ENCODE measurements at places on chromosomes 6 and 20. TPM values are rescaled to one million over a fixed set of nuclear protein-coding genes. Genes with fewer than 3 reads are reported as not detected.
A peak's percentile ranks its signal among the peaks of the same experiment; 100 is the strongest.

Gene YWHAB
- total RNA-seq, result 203 TPM

DNA sequence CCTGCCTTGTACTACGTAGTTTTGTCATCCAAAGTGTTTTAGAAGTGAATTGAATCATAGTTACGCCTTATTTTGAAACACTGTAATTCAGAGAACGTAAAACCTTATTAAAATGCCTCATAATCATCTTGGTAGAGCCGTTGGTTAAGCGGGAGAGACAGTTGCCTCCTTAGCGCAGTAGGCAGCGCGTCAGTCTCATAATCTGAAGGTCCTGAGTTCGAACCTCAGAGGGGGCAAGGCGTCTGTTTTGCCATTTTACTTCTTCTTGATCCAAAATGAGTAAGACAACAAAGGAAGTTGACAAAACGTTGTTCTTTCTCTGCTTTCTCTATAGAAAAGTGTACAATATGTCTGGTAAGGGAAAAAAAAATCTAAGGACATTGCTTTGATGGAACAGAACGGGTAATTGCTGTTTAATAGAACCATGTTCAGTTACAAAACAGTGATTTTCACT, 20.7 kb upstream of the TRIM27 start:
- DNase-seq, result no peak

DNA sequence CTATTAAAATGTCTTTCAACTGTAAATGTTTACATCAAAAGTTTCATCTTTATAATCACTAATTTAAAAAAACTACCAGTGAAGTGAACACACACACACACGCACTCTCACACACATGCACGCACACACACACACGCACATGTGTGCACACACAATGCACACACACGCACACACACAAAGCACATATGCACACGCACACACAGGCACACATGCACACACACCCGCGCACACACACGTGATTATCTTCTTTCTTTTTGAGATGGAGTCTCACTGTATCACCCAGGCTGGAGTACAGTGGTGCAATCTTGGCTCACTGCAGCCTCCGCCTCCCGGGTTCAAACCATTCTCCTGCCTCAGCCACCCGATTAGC, 80.0 kb upstream of the FRMD1 start:
- DNase-seq, result no peak

GRCh38 chr6:72622094-72622940, 453 bp downstream of the KCNQ5 start:
- peak; percentile 88 for DNase-seq

Gene TBPL1
- 29.7 TPM for total RNA-seq

GRCh38 chr6:54519161-54519560, 210.9 kb downstream of the TINAG start:
- no peak for DNase-seq

- no peak for DNase-seq
Observed at GRCh38 chr20:57291003-57291402, 24.6 kb upstream of the BMP7 start.

Gene CPNE5
- total RNA-seq, result not detected

DNA sequence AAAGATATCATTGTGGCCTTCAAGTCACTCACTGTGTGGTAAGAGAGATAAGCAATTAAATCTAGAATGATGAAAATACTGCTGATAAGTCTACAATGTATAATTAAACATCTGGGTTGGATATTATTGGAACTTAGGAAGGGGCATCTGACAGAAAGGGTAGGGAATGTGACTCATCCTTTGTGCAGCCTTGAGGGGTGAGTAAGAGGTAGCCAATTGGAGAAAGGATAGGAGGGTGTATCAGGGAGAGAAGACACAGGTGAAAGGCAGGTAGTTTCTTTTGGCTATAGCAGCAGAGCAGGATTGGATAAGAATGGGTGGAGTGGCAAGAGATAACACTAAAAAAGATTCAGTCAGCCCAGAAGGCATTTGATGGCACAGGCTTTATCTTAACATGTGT, 182.0 kb downstream of the COL21A1 start:
- no peak for DNase-seq

- DNase-seq, result no peak
Observed at GRCh38 chr20:43821795-43822194, 92.9 kb upstream of the TOX2 start.

GRCh38 chr20:19975901-19976300, 41.3 kb upstream of the NAA20 start:
- DNase-seq, result no peak

DNA sequence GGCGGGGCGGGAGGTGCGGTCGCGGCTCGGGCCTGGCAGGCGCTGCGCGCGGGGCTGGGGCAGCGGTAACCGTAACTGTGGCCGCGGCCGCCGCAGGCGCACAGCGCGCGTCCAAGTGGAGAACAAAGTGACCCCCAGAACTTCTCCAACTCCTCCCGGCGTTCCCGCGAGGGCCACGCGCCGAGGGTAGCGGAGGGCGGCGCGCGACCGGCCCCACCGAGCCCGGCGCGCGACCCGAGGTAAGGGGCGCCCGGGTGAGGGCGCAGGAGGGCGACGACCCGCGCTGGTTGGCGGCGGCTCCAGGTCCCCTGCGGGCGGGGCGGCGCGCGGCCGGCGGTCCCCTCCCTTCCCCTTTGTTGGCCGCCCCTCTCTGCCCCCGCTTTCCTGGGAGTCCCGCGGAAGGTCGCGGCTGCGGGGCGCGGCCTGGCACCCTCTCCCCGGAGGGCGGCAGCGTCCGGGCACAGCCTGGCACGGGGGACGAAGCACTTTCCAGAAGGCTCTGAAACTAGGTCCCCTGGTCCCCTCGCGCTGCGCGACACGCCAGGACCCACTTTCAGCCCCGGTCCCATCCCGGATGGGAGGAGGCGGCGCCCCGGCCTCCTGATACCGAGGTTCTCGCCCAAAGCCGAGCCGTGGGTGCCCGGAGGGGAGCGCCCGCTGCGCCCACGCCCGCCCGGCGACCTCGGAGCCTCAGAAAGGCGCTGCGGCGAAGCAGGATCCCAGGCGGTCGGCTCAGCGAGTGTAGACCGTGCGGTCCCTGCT, at the start of gene TIAM2:
Gene TIAM2 (plus strand): TSS at position 62 of the 762 bp plus-strand sequence. CDS start 133,909 bp downstream, outside the sequence.
- peak; percentile 84 for DNase-seq

DNA sequence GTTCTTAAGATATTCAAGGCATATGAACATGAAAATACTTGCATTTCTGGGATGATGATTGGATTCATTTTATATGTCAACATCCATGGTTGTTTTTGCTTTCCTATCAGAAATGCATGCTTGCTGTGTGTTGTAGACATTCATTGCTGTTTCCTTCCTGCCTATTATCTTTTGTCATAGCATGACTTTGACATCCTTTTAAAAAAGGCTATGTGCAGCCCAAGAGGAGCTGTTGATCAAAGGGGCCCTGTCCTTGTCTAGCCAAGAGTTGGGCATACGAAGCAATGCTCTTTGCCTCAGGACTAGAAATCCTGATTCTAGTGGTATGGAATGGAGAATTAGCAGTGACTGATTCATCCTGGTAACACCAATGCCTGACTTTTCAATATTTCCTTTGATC, 143.1 kb downstream of the RNF144B start:
- no peak for DNase-seq

GRCh38 chr6:34235307-34236130, 1.2 kb upstream of the HMGA1 start:
- no peak for DNase-seq

DNA sequence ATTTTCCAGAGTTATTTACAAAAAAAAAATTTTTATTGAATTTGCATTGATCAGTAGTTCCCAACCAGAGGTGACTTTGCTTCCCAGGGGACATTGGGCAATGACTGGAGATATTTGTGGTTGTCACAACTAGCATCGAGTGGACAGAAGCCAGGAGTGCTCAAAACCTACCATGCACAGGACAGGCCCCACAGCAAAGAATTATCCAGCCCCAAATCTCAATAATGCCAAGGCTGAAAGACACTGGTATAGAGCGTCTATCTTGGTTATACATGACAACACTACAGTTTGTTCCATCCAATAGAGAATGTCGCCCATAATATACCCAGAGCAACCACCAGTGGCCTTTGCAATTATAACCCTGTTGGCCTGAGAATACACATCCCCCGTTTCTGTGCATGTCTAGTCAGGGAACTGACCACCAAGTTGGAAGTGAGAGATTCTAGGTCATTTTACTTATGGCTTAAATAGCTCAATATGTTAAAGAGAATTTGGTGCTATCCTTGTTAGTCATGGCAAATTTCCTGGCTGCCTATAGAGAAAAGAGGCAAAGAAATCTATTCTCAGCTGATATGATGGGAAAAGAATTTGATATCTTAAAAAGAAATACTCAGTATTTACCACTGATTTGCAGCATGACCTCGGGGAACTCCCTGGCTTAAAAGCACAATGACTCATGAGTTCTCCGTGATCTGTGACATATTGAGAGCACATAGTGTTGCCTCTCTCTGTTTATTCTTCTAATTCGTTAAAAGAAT, 76.0 kb upstream of the ADTRP start:
- no peak for DNase-seq

- no peak for DNase-seq
Observed at GRCh38 chr6:47859175-47859574, 77.3 kb downstream of the OPN5 start.

DNA sequence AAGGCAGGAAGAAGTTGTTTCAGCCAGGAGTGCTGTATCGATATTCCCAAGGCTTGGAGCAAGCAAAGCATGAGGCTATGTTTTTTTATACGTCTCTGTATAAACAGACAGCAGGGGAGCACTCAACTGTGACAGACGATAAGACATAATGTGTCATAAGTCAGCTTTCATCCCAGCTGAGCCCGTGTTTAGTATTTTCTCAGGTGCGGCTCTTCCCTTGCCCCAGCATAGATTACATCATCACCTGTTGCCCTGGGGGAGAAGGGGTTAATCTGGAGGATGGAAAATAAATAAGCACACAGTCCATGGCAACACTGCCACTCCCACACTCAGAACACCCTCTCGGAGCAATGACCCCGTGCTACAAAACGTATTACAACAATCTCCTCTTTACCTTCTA, 22.1 kb upstream of the KCNK5 start:
- DNase-seq, result no peak

DNA sequence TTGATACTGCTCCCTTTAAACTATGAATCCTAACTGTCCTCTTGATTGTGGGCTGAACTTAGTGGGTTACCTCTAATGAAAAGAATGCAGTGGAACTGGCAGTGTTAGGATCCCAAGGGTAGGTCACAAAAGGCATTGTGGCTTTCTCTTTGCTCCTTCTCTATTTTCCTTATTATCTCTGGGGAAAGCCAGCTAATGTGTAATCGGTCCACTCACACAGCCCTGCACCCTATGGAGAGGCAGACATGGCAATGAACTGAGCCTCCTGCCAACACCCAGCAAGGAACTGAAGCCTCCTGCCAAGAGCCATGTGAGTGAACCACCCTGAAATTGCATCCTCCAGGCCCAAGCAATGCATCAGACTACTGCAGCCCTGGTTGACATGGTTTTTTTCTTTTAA, 24.6 kb upstream of the ZNF133 start:
- DNase-seq, result no peak

GRCh38 chr6:129646642-129647041, 63.3 kb downstream of the ARHGAP18 start:
- no peak for DNase-seq

Gene RNF217
- total RNA-seq, result 55.2 TPM

DNA sequence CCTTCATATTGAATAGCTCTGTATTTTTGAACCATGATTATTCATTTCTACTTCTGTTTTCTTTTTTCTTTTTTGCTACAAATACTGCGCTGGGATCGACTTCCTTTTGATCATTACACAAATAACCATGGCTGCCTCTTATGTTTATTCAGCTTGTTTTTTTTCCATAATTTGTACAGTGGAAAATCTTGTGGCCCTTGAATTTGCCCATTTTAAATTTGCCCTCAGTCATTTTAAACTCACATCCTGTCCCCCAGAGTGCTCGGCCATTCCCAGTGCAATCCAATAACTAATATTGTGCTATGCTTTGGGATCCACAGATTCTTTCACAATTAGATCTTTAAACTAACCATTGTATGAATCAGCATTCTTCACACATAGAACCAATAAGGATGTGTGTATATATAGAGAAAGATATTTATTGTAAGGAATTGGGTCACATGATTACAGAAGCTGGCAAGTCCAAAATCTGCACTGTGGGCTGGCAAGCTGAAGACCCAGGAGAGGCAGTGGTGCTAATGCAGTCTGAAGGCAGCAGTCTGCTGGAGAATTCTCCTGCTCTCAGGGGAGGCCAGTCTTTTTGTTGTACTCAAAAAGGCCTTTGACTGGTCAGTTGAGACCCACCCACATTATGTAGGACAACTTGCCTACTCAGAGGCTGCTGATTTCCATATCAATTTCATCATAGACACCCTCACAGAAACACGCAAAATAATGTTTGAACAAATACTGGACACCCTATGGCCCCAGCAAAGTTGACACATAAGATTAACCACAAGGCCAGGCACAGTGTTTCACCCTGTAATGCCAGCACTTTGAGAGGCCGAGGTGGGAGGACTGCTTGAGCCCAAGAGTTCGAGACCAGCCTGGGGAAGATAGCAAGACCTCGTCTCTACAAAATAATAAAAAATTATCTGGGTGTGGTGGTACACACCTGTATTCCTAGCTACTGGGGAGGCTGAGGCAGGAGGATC, 147.1 kb downstream of the MTHFD1L start:
- no peak for DNase-seq

DNA sequence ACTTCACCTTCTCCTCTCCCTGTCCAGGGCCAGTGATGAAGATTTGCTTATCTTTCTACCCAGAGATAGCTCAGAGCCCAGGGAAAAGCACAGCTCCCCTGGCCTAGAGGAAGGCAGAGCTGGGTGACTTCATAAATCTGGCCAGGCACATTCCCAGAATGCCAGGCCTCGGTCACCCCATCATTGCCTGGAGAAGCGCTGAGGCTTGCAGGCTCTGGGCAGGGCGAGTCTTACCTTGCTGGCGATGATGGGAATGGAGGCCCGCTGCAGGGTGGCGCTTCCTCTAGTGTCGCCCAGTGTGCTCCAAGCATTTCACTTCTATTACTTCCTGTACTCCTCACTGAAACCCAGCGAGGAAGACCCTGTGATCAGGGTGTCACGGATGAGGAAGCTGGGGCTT, 60.1 kb downstream of the DAAM2 start:
- no peak for DNase-seq

DNA sequence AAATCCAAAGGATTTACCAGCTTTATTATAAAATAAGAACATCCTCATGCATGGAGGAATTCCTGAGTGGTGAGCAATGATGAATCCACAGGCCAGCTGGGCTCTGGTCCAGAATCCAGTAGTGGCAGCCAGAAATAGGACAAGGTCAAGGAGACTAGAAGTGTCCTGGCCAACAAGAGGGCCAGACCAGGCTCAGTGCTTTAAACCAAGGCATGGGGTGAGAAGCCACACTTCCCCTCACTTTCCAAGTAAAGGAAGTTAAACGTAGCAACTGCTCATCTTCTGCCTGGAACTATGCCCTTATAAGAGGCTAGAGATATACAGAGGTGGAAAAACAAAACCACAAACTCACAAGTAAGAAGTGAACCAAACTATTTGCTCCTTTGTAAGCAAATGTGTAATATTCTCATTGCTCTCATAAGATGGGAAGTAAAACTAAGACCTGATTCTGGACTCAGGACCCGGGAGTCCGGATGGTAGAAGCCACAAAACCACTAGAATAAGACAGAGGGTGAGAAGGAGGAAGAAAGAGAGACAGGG, 253.2 kb downstream of the UST start:
- no peak for DNase-seq

DNA sequence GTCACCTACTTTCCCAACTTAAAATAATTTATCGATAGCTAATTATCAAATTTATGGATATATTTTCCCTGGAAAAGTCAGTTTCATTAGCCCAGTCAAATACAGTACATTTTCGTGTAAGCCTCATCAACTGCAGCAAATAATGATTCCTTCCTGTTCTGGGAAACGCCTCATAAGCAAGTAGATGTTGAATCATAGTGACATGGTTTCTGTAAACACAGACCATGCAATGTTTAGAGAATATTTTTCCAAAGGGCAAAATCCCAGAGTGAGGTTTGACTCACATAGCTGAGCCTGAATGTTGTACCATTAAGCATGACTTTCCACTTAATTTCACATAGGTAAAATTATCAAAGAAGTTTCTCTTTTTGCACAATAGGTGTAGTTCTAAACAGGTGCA, 16.7 kb upstream of the VNN1 start:
- no peak for DNase-seq
